ENCODE measurements at places on chromosomes 4 and X. TPM values are rescaled to one million over a fixed set of nuclear protein-coding genes. Genes with fewer than 3 reads are reported as not detected.

The MAML3 gene
- 12.3 TPM for total RNA-seq

The NMU gene
- not detected for total RNA-seq

The PNMA5 gene
- total RNA-seq: not detected

The SPATA4 gene
- total RNA-seq: 0.29 TPM

The SLC2A9 gene
- total RNA-seq: 0.43 TPM

The CAPN6 gene
- not detected for total RNA-seq

The PRKG2 gene
- 0.72 TPM for total RNA-seq

The RASL11B gene
- not detected for total RNA-seq

The MAGEC1 gene
- total RNA-seq: not detected

The CYSLTR1 gene
- total RNA-seq: 0.29 TPM

The ALB gene
- not detected for total RNA-seq

The SLC16A2 gene
- total RNA-seq: 9.0 TPM

The MEPE gene
- total RNA-seq: not detected

The HS6ST2 gene
- total RNA-seq: 0.22 TPM

The ACE2 gene
- total RNA-seq: not detected

The GLUD2 gene
- 1.7 TPM for total RNA-seq

The SLC34A2 gene
- total RNA-seq: not detected

The MAGEA2B gene
- total RNA-seq: not detected

The RTL5 gene
- 2.4 TPM for total RNA-seq

The RHOXF2B gene
- not detected for total RNA-seq

The CENPVL1 gene
- not detected for total RNA-seq

Data from placental pericyte (primary cell).